SK-N-DZ (cell line): ENCODE measurements at places on chromosomes 5 and 9.
A peak's percentile ranks its signal among the peaks of the same experiment; 100 is the strongest.

GRCh38 chr5:172660974-172661373, 19.9 kb downstream of the NEURL1B start:
- no peak for DNase-seq

GRCh38 chr5:179212870-179213269, 132.4 kb downstream of the ADAMTS2 start:
- DNase-seq: peak; percentile 49

DNA sequence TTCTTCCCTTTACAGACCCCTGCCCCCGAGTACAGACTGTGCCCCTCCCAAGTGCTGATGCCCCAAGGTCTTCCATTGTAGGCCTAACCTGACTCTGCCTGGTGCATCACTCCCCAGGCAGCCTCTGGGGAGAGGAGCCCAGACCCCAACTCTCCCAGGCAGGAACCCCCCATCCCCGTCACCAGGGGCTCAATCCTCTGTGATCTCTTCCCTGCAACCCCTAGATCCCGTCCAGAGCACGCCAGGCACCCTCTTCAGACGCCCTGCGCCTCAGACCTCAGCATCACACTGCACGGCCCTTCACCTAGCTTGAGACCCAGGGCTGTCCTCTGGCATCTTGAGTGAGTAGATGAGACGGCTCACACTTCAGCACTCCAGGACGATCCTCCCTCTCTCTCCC, 6.4 kb upstream of the EGR1 start:
- no peak for DNase-seq

DNA sequence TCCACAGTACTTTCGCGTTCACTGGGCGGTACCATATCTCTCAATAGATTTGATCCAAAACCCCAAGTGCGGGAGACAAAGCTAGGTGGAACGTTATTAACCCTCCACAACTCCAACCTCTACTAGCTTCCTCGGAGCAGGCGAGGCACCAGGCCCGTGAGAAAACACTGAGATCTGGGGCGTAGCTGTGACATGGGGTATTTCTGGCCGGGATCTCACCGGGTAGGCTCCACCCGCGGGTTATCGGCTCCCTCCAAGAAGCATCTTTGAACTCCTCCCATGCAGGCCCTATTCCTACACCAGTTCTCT, 350 bp upstream of the SLC25A46 start:
- no peak for DNase-seq

- no peak for DNase-seq
These were observed 190.5 kb downstream of the SEC61B start for GRCh38 chr9:99412606-99413005.

- DNase-seq: no peak
These were observed 6.0 kb upstream of the FAM163B start for GRCh38 chr9:133615186-133615585.

- no peak for DNase-seq
These were observed 1.1 kb upstream of the BNC2 start for GRCh38 chr9:16871336-16872151.

DNA sequence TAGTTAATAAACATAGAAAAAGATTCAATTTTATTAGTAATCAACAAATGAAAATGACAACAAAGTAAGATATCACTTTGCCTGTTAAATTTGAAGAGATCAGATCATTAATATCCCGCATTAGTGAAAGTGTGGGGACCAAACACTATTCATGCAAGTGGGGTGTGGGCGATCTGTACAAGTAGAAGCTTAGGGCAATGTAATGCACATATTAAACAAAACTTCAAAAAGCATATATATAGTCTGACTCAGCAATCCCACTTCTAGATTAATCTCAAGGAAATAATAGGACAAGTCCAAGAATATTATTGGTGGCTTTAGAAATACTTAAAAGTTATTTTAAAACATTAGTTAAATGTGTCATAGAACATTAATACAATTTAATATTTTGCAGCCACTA, 188.5 kb downstream of the LRRC70 start:
- DNase-seq: no peak

DNA sequence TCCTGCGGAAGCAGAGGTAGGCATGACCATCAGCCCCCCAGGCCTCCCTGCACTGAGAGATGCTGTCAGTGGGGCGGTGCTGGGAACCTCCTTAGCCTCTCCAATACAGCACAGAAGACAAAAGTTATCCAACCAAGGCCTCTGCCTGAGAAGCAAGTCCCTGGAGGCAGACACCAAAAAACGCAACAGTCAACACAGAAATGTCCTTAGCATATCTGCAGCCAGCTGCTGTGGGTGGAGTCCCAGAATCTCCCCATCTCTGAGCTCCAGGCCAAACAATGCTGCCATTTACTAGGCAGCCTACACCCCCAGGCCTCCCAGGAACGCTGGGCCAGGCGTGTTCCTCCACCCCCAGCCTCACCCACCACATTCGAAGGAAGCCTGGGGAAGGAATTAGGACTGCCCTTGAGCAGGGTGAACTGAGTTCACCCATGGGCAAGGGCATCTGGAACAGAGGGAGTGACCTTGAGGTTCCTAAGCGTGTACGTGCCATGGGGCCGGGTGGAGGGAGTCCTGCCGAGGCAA, 43.7 kb downstream of the STK10 start:
- no peak for DNase-seq

- no peak for DNase-seq
These were observed 175.8 kb upstream of the GAS1 start for GRCh38 chr9:87122947-87123685.

- no peak for DNase-seq
These were observed 9.5 kb downstream of the GIN1 start for GRCh38 chr5:103110403-103110802.

GRCh38 chr9:119788921-119789320, 419.7 kb upstream of the BRINP1 start:
- DNase-seq: no peak

- no peak for DNase-seq
These were observed 168.7 kb upstream of the RPS23 start for GRCh38 chr5:82446809-82447208.

- DNase-seq: no peak
These were observed 281.9 kb downstream of the TENT4A start for GRCh38 chr5:6995115-6995514.

- no peak for DNase-seq
These were observed 117.1 kb downstream of the CMYA5 start for GRCh38 chr5:79806741-79807140.

DNA sequence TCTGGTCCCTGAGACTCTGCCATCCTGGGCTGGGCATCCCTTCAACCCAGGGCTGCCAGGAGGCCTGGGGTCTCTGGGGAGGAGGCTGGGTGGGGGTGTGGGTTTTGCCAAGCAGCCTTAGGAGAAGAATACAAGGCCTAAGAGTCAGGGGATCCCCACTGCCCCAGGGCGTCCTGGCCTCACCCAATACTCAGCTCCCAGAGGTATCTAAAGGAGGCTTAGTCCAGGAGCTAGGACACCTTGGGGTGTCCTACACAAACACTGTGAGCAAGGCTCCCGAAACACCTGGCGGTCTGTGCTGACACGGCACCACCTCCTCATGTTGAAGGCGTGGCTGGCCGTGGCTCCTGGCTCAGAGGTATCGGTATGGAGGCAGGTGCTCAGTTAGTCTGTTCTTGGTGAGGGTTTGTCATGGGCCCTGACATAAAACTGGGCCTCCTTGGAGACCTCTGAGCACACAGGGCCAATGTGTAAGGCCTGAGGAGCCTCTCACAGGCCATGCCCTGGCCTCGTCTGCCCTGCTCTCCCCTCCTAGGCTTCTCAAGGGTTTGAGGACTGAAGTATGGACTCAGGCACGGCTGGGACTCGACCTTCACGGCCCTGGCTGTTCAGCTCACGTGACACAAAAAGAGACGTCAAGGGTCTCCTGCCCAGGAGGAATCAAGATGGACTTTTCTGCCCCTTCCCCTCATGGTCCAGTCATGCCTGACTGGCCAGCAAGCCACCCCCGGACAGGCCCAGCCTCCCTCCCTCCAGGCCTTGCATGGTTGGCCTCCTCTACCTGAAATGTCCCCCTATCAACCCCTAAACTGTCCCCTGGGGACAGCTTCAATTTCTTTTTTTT, 277.3 kb downstream of the FSTL4 start:
- DNase-seq: no peak

DNA sequence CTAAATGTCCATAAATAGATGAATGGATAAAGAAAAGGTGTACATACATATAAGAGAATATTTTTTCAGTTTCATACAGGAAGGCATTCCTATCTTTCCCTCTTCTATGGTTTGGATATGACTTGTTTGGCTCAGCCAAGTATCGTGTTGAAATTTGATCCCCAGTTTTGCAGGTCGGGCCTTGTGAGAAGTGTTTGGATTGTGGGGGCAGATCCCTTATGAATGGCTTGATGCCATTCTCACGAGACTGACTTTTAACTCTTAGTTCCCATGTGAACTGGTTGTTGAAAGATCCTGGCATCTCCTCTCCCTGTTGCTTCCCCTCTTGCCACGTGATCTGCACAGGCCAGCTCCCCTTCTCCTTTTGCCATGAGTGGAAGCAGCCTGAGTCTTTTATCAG, 421.1 kb upstream of the FTMT start:
- DNase-seq: no peak

DNA sequence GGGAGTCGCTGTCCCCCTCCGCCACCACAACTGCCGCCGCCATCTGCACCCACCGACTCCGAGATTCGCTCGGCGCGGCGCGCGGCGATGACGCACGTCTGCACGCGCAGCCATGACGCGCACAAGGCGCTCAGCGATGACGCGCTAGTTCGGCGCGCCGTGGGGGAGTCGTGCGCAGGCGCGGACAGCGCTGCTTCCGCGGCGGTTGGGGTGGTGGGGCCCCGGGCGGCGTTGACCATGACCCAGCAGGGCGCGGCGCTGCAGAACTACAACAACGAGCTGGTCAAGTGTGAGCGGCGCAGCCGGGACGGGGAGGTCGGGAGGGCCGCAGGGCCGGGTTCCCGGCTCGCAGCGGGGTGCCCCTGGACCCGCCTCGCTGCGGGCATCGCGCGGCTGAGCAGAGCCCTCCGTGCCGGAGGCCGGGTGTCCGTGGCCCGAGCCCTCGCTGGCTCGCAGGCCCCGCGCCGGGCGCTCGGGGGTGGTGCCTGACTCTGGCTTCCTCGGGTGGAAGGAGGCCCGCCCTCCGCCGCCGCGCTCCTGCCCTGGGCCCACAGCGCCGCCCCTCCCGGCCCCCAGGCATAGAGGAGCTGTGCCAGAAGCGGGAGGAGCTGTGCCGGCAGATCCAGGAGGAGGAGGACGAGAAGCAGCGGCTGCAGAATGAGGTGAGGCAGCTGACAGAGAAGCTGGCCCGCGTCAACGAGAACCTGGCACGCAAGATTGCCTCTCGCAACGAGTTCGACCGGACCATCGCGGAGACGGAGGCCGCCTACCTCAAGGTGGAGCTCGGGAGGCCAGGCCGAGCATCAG, at the start of the genes ANAPC2 and SSNA1:
Gene ANAPC2 (minus strand): TSS at position 71 of the 807 bp plus-strand sequence. CDS start 28 bp downstream, at position 43.
Gene SSNA1 (plus strand): TSS at position 187 of the 807 bp plus-strand sequence. CDS start 51 bp downstream, at position 238.
- peak; percentile 90 for DNase-seq

DNA sequence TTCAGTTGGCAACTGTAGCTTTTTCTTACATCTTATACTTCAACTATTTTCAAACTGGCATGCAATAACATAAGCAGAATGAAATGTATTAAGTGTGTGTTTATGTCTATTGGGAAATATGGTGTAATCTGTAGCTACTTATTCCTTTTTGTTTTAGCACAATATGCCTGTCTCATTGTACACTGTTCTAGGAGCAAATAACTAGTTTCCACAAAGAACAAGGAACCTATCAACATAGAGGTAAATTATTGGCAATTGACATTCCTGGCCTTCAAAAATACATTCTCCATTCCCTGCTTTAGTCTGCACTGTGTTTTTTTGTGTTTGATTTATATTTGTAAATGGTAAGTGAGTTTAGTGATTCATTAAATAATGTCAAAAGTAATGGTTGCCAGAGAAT, 75.7 kb downstream of the FBXL7 start:
- no peak for DNase-seq

DNA sequence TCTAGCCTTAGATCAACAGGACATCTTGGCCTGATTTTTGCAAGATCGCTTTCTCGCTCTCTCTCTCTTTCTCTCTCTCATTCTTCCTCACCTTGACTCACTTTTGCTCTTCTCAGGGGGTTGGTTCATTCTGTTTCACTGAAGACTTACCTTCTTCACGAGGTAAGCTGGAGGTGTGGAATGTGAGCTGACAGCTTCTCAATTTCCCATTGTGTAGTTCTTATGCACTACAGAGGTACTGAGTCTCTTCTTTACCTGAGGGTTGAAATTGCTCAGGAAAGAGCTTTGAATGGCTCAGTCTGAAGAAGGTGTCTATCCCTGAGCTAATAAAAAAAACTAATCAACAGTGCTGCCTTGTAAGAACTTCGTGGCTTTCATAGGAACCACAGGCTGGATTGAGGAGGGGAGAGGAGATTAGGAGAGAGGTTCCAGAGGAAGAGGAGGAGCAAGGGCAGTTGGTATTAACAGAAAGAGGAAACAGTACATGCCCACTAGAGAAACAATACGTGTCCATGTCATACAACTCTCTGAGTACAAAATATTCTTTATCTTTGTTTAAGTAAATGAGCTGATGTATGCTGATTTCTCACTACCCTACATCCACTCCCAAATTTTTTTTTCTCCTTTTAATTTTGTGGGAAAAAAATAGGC, 192.2 kb downstream of the TMEM167A start:
- no peak for DNase-seq

DNA sequence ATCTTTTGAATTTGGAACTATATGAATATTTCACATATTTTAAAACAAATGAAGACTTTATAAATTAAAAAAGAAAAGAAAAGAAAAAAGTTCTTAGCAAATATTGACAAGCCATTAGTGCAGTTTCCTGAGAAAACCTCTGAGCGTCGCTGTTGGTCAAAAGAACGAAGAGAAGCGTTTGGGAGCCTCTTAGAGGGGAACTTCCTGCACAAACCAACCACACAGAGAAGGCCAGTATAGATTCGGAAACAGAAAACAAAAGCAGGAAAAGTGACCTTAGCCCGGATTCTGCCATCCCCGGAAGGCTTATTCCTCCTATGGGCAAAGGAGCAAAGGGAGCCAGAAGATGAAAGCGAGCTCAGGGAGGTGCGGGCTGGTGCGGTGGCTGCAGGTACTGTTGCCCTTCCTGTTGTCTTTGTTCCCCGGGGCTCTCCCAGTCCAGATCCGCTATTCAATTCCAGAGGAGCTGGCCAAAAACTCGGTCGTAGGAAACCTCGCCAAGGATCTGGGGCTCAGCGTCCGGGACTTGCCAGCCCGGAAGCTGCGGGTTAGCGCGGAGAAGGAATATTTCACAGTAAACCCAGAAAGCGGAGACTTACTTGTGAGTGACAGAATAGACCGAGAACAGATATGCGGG, at the start of gene PCDHGB2:
Gene PCDHGB2 (plus strand): TSS at position 205 of the 637 bp plus-strand sequence. CDS start 142 bp downstream, at position 347.
- DNase-seq: peak; percentile 11

DNA sequence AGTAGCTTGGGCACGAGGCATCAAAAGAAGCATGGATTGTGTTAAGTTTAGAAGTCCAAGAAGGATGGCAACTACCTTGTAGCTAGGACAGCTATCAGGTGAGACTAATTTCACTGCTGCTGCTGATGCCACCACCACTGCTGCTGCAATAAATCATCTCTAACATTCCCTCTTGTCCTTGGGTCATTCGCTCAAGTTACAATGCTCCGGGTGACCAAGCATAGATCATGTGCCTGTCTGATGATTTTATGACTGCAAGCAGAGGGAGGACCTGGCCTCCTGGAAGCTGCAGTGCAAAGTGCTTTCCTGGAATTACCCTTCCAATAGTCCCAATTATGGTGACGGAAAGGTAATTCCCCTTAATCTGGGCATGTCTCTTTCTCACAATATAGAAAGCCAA, 334.4 kb downstream of the PRELID2 start:
- DNase-seq: no peak

GRCh38 chr5:113652161-113652560, 138.7 kb downstream of the YTHDC2 start:
- peak; percentile 84 for DNase-seq

GRCh38 chr5:38529955-38530646, 26.3 kb downstream of the LIFR start:
- peak; percentile 38 for DNase-seq
